ENCODE measurements at places on chromosomes 6 and 20.

DNA sequence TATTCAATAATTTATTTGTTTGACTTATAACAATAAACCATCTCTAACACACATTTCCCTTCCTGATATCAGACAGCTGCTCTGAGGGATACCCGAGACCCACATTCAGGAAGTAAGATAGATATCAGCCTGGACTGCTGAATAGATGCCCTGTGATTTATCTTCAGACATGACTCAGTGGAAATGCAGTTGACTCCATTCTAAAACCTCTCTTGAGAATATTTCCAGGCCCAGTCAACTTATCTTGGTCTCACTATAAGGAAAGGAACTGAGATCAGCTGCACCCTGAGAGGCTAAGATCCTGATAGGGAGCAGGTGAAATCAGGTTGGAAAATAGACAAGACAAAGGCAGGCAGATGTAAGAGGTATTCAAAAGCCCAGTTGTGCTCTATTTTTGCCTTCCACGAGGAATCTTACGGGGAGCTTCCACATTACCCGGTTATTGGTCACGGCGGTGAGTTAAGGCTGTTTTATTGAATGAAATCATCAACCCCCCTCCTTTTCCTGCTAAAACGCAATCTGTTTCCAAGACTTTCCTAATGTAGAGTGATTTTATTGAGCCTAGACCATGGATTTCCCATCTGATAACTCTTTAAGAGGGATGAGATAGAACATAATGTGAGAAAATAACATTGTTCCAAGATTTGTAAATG, 25.5 kb downstream of the C6orf15 start:
- no peak for DNase-seq

GRCh38 chr6:154537511-154538325, 27.2 kb upstream of the CNKSR3 start:
- no peak for DNase-seq

DNA sequence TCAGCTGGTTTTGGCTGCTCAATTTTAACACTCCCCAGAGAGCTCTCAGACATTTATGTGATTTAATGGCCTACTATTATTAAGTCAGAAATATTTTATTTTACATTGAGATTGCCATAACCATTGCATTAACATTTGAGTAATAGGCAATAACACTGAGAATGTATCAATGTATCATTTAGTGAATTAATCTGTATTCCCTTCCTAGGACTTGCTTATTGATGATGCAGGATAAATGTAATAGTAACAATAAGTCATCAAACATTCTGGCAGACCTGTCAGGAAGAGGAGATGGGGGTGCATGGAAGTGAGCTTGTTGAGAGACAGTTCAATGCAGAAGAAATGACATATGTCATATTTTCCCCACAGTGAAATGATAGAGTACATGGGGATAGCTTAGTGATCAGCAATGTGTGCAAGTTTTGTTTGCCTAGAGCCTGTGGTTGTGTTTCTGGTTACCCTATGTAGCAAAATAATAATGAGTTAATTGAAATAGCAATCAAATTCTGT, 458.9 kb downstream of the EYS start:
- DNase-seq: no peak

GRCh38 chr6:133083248-133083967, 157.7 kb upstream of the EYA4 start:
- DNase-seq: no peak

GRCh38 chr6:143126574-143126941, 65.9 kb downstream of the AIG1 start:
- no peak for DNase-seq

GRCh38 chr20:58519940-58520712, 4.9 kb upstream of the APCDD1L start:
- no peak for DNase-seq

DNA sequence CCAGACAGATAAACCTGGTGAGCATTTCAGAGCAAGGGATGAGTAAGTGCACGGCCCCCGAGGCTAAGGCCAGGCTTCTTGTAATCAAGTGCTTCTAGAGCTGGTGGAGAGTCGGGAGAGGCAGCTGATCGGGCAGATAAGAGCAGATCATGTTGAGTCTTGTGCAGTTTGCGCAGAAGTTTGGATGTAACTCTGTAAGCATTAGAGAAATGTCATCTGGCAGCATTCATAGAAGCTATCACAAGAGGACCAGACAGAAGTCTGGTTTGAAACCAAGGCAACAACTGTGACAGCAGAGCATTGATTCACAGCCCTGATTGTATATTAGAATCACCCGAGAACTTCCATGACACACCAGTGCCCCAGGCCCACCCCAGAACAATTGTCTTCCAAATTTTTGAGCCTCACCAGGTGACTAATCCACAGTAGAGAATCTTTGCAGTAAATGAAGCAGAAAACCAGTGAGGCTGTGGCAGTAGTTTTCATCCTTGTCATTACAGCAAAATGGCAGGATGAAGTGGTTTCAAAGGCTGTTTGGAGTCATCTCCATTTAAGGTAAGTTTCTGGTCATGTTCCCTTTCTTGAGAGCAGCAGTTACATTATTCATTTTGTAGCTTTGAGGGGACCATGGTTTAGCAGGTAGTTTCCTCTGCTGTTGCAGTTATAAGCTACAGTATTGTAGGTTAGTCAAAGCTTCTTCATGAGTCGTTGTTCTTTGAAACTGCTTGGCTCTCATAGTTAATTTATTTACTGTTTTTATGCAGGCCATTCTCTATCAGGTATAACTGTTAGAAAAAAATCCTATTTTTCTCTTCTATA, 84.1 kb downstream of the RNF217 start:
- no peak for DNase-seq

- no peak for DNase-seq
These were observed 4.0 kb downstream of the MKKS start for GRCh38 chr20:10430000-10430466.

GRCh38 chr20:59938696-59939051, 1.4 kb downstream of the PPP1R3D start:
- DNase-seq: no peak

DNA sequence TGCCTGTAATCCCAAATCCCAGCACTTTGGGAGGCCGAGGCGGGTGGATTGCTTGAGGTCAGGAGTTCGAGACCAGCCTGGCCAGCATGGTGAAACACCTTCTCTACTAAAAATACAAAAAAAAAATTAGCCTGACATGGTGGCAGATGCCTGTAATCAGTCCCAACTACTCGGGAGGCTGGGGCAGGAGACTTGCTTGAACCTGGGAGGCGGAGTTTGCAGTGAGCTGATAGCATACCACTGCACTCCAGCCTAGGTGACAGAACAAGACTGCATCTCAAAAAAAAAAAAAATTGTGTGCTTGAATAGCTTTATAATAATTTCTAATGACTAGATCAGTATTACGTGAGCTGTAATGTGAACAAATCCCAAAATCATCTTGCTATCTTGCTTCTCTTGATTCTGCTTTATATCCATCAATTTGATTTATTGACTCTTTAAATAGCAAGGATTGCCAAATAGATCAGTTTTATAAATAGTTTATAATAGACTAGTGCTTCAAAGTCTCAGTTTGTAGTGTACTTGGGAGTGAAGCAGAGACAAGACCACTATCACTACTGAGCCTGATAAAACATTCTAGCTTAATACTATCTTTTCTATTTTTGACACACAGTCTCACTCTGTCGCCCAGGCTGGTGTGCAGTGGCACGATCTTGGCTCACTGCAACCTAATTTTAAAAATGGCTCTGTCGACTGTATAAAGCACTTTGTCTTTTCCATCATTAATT, 7.1 kb downstream of the AMD1 start:
- DNase-seq: no peak

DNA sequence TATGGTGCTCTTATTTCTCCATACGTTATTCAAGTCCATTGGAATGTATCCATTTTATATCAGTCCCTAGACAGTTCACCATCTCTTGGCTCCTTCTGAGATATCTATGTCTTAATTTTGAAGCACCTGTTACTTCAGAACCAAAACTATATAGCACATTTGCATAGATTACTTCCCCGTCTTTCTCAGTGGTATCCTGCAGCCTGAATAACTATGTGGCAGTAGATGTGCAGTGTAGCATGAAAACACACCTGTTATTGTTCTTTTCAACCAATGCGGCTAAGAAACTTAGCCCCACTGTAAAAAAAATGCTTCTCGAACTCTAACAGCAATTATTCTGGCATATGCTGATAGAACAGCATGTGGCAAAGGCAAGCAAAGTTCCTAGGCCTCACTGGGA, 1184.4 kb upstream of the ADGRB3 start:
- DNase-seq: no peak
